NCI-H187 (cell line): ENCODE measurements at places on chromosomes 5 and 9.
A peak's percentile ranks its signal among the peaks of the same experiment; 100 is the strongest.

DNA sequence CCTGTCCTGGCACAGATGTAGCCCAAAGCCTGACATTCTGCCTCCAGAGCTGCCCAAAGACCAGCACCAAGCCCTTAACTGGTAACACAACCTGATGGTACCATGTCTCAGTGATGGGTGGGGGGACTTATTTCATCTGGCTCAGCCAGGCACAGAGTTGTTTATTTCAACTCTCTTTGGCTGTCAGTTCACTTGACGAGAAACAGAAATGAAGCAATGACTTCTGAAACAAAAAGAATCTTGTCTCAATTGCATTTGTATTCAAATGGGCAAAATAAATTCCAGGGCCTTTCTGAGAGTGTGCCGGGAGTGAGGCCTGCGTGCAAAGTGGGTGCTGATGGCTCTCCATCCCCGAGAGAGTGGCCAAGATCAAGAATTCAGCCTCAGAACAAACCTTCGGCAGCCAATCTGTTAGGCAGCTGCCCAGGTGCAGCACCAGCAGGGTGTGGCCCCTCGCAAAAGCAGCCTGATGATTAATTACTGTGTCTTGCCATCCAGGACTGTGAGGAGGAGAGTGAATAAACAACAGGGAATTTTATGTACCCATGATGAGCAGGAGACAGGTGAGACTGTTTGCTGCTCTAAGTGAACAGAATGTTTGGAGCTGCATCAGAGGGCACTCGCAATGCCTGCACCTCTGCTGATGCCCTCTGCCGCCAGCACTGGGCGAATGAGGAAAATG is 238.0 kb downstream of the HSPA4 start:
- DNase-seq = peak; percentile 67

DNA sequence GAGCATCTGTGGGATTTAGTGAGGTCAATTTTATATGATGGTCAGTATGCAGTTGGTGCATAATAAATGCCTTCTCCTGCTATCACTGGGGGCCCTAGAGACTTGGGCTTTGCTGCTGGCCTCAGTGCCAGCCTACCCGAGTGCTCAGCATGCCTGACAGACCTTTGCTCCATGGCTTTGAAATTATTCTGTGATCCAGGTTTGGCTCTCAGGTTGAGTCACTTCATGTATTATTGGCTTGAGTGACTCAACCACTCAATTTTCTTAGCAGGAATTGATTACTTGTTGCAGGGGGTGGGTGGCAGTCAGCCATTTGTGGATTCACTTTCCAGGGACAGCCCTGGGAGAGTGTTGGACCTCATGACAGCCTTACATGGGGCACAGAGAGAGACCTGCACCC is 13.5 kb downstream of the SLC25A48 start:
- DNase-seq = no peak

GRCh38 chr9:88681434-88681833 is 146.5 kb downstream of the NXNL2 start:
- no peak for DNase-seq

DNA sequence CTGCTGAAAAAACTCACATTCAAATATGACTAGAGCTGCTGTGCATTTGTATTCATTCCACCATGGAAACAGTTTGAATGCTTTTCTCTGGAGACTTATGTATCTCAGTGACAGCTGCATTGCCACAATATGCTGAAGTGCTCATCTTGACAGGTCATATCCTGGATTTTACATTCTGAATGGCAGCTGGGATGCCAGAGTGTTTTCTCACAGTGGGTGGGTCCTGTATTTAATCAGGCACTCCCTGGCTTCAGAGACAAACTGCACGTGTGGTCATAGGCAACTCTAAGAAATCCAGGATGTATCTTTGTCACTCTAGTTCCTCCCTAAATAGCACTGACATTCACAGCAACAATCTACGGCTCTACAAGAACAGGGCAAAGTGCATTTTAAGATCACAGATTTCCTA is 75.6 kb downstream of the ST8SIA4 start:
- peak; percentile 40 for DNase-seq

GRCh38 chr9:96651626-96652025 is 3.5 kb downstream of the PRXL2C start:
- DNase-seq = no peak

DNA sequence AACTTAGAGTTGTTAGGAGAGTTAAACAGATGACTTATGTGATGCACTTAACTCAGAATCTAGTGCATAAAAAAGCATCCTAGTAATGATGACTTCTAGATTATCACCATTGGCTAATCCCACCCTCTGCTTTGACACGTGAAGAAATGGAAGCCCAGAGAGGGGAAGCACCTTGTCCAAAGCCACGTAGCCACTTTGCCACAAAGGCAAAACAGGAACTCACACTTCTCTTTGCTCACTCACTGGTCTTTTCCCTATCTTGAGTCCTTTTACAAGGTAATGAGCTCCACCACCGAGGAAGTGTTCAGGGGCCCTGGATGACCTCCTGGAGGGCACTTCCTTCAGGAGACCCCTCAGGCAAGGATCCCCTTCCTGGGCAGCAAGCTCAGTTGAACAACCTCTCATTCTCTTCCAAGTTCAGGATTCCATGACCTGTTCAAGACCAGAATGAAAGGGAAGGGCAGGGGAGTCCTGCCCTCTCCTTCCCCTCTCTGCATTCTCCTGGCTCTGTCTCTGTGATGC is 89.7 kb downstream of the HRH2 start:
- no peak for DNase-seq

DNA sequence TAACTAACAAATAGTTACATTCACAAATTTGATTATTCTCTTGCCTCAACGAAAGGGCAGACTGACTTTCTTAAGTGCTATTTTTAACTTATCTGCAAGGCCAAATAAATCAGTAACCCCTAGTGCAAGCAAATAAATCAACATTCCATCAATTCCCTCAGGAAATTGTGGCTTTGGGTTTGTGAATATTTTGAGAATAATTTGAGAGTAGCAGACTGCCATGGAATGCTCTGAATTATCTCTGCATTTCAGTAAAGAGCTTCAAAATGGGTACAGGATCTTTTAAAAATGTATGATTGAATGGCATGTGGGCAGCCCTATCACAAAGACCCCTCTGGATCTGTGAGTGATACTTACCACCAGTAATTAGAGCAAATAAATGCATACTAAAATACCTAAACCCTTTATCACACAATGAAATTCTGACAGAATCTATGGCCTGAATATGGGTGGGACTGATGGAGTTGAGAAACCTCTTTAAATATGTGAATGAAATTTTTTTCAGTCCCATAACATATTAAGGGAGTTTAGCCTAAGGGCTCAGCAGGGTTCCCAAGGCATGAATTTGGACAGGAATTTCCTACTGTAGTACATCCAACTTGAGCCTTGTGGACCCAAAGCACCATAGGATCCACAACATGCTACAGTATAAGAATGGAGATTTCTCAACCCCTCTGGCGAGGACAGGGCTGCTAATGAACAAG is 92.5 kb upstream of the ITGA2 start:
- no peak for DNase-seq

DNA sequence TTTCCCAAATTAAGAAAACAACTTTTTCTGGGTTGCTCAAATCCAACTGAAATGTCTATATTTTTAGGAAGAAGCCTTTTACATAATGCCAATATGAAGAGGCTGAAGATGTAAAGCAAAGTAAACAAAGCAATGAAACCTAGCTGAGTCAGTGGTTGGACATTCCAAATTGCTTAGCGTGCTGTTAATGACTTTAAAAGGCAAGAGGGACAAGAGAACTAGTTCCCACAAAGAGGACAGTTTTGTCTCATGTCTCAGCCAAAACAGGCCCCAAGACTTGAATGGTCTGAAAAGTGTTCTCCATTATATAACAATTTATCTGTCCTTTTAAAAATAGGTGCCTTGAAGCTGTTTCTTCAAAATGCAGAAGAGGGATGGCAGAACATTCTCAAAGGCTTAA is 407.0 kb downstream of the ENC1 start:
- DNase-seq = no peak

DNA sequence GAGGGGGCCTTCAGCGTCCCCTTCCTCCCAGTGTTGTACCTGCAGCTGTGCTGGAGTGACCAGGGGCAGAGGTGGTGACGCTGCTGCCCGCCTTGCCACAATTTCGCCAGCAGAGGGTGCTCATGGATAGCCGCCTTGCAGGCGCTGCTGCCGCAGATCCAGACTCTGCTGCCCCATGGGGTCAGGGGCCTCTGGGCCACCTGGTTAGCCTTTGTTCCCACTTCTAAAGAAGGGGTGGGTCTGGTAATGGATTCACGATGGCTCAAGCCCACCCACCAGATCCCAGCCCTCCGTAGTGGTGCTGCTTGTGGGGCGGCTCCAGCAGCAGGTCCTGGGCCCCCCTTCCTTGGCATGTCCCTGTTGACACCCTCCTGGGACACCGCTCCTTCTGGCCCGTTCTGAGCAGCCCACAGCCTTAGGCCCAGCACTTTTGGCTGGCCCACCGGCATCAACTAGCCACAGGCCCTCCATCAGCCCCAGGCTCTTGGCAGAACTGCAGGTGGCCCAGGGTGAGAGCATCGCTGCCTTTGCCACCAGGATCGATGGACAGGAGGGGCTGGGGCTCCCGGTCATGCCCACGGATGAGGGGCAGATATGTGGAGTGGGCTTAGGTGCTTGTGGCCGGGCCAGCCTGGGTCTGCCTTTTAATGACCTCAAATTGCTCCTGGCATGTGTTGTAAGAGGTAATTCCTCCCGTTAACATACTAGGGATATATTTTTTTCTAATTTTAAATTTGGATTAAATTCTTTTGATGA is 57.2 kb downstream of the COL5A1 start:
- no peak for DNase-seq

GRCh38 chr5:74617202-74617601 is 23.3 kb downstream of the ENC1 start:
- no peak for DNase-seq

- DNase-seq = no peak
These were observed 48.5 kb downstream of the GDNF start for GRCh38 chr5:37791321-37791720.

DNA sequence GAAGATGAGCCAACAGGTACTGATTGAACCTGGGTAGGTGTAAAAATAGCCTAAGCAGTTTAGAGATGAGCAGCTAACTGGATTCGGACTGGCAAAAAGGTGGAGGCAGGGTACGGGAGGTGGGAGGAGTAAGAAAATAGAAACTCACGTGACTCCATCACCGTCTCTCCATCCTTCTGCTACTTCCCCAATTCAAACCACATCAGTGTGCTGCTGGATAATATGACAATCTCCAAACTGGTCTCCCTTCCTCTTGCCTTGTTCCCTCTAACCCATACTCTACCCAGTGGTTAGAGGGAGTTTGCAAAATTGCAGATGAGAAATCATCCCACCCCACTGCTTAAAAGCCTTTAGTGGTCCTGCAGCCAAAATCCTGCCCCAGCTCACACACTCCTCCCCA is 42.7 kb downstream of the RIGI start:
- DNase-seq = no peak

DNA sequence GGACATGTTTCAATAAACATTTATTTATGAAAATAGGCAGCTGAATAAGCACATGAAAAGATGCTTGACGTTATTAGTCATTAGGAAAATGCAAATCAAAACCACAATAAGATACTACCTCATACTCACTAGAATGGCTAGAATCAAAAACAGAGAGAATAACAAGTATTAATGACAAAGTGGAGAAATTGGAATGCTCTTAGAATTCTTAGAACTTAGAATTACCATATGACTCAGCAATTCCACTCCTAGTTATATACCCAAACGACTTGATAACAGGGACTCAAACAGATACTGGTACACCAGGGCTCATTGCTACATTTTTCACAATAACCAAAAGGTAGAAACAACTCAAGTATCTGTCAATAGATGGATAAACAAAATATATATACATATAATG is 15.1 kb upstream of the TRIM36 start:
- no peak for DNase-seq

DNA sequence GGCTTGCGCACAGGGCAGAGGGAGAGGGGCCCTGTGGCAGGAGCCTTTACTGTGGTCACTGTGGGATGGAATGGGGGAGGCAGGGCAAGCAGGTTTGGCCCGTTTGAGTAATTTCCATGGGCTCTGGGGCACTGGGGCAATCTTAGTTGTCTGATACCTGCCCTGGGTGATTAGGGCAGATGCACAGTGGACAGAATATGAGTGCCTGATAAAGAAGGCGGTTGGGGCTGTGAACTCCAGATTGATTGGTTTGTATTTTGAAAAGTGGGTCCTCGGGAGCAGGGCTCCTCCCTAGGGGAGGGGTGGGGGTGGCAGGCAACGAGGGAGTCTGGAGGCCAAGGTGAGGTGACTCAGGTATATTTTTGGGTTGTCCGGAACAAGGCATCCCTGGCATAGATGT is 247.5 kb downstream of the NSG2 start:
- no peak for DNase-seq

GRCh38 chr5:125424402-125425141 is 678.1 kb upstream of the ZNF608 start:
- DNase-seq = no peak

GRCh38 chr5:122661496-122662180 is 113.2 kb upstream of the SNX2 start:
- DNase-seq = no peak

DNA sequence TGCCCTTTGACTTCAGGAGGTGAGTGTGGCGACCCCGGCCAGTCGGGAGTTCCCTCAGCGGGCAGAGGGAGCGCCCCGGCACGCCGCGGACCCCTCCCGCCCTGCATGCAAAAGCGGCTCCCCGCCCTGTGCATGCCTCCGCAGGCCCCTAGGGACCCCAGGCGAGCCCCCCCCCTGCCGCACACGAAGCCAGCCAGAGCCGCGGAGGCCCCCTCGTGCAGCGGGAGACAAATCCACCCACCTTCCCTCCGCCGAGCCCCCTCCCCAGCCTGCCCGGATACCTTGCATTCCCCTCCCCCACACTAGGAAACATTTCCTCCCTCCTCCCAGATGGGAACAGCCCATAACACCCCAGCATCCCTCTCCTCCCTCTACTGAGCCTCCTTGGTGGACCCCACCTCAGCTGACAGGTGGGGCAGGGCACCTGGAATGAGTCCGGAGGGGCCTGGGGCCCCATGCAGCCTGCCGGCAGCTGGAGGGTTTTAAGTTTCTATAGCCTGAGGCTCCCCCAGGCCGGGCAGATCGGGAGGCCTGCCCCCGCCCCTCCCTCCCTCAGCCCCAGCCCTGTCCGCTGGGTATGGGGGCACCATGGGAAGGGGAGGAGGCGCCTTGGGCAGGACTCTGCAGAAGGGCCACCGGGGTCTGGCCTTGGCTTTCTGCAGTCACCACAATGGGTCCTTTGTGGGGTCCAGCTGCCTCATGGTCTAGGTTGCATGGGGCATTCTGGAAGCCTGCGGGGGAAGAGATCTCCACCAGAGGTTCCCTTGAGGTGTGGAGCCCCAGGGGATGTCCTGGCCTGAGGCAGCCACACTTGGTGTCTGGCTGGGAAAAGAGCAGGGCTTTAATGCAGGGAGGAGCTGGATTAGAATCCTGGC is 601 bp downstream of the ERGIC1 start:
- no peak for DNase-seq

- DNase-seq = no peak
These were observed 114.7 kb upstream of the OR13F1 start for GRCh38 chr9:104389341-104389740.

GRCh38 chr9:79060766-79061165 is 511.0 kb upstream of the TLE4 start:
- DNase-seq = no peak

DNA sequence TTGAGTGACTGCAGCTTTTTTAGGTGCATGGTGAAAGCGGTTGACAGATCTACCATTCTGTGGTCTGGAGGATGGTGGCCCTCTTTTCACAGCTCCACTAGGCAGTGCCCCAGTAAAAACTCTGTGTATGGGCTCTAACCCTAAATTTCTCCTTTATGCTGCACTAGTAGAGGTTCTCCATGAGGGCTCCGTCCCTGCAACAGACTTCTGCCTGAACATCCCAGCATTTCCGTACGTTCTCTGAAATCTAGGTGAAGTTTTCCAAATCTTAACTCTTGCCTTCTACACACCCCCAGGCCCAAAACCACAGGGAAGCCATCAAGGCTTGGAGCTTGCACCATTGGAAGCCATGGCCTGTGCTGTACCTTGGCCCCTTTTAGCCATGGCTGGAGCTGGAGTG is 1898.1 kb upstream of the NUDT12 start:
- no peak for DNase-seq
